Calu3 (cell line): ENCODE measurements at places on chromosomes 3 and 15. TPM values are rescaled to one million over a fixed set of nuclear protein-coding genes. Genes with fewer than 3 reads are reported as not detected.

SLC25A36 gene
- 107 and 114 TPM in 2 replicates for total RNA-seq

ALG1L2 gene
- 1.6 and 2.0 TPM in 2 replicates for total RNA-seq

HACD3 gene
- total RNA-seq: 125 and 135 TPM in 2 replicates

PGBD4 gene
- total RNA-seq: 1.3 TPM in 2 replicates

PYGO1 gene
- total RNA-seq: 2.5 and 2.8 TPM in 2 replicates

ECT2 gene
- 170 and 201 TPM in 2 replicates for total RNA-seq

DNA sequence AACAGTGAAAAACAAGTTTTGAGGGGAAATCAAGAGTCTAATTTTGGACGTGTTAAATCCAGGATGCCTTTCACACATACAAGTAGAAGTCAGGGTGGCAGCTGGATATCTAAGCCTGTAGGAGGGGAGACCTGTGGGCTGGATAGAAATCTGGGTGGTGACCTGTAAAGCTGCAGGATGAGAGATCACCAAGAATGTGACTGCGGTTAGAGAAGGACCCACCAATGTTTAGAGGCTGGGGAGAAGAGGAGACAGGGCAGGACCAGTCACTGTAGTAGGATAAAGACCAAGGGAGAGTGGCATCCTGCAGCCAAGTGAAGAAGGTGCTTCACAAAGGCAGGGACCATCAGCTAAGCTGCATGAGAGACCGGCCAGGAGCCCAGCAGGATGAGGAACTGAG is 36.2 kb downstream of the MRAS start:
- peaks cover 20% of the 10 kb centered on the region for H3K27me3 ChIP-seq
- no peak for DNase-seq
- H3K4me3 ChIP-seq: no peak overlapping the region
- H3K27ac ChIP-seq: no peak overlapping the region
- no peaks in the 10 kb centered on the region for H3K36me3 ChIP-seq

GRCh38 chr3:45736707-45737106 is 47.5 kb downstream of the SACM1L start:
- no peaks in the 10 kb centered on the region for H3K4me1 ChIP-seq
- no peak for DNase-seq
- H3K36me3 ChIP-seq: peaks cover 13% of the 10 kb centered on the region

- DNase-seq: no peak
- peaks cover 17% of the 10 kb centered on the region for H3K4me1 ChIP-seq
- H3K27ac ChIP-seq: no peak overlapping the region
- no peak overlapping the region for H3K4me3 ChIP-seq
- H3K36me3 ChIP-seq: no peaks in the 10 kb centered on the region
- no peaks in the 10 kb centered on the region for H3K27me3 ChIP-seq
These were observed 24.1 kb upstream of the ARHGEF3 start for GRCh38 chr3:56825567-56826438.

GRCh38 chr15:58257776-58258325 is 119.7 kb downstream of the AQP9 start:
- H3K27ac ChIP-seq: no peak overlapping the region
- no peak for DNase-seq
- H3K4me3 ChIP-seq: no peak overlapping the region
- H3K4me1 ChIP-seq: peaks cover 7% of the 10 kb centered on the region
- no peaks in the 10 kb centered on the region for H3K36me3 ChIP-seq
- no peaks in the 10 kb centered on the region for H3K27me3 ChIP-seq

DNA sequence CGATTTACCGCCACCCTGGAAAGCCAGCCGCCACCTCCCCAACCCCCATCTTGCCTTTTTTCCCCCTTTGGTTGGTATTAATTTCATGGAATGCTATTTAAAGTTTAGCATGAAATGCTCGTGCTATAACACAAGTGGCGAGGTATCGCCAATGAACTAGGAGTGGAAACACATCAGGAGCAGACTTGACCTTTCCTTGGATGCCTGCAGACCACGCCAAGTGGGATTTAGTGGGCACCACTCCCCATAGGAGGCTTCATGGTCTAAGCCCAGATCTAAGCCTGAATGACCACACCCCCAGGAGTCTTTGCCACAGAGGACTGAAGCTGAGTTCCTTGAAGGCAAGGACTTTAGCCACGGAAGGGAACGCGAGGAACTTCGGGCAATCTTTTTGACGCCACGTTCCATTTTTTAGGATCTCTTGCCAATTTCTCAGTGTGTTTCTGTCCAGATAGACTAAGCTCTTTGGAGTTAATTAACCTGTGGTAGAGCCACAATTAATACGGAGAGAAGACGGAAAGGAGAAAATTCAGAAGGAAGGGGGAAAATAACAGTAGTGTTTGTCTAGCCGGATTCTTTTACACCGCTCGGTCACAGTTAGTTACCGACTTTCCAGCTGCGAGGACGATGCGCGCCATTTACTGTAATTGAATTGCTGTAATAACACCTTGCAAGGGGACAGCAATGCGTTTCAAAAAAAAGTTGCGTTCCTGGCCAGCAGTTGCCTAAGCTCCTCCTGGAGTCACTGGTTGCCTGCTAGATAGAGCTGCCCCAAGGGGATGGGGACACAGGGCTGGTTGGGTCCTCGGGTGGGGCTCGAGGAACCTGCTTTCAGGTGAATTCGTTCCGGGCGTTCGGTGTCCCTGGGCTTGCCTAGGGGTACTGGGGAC is 37.1 kb downstream of the NR2F2 start:
- peaks cover 3% of the 10 kb centered on the region for H3K4me1 ChIP-seq
- no peak overlapping the region for H3K27ac ChIP-seq
- DNase-seq: no peak
- H3K36me3 ChIP-seq: no peaks in the 10 kb centered on the region
- no peaks in the 10 kb centered on the region for H3K27me3 ChIP-seq
- H3K4me3 ChIP-seq: no peak overlapping the region

GRCh38 chr15:58491499-58492202 is 59.9 kb downstream of the LIPC start:
- no peaks in the 10 kb centered on the region for H3K36me3 ChIP-seq
- peaks cover 1% of the 10 kb centered on the region for H3K4me1 ChIP-seq
- no peak overlapping the region for H3K27ac ChIP-seq
- H3K27me3 ChIP-seq: no peaks in the 10 kb centered on the region

- H3K4me1 ChIP-seq: peaks cover 16% of the 10 kb centered on the region
- no peak overlapping the region for H3K4me3 ChIP-seq
- no peaks in the 10 kb centered on the region for H3K27me3 ChIP-seq
- no peak for DNase-seq
These were observed 45.1 kb downstream of the SCAP start for GRCh38 chr3:47430606-47431005.

GRCh38 chr3:86930831-86931230 is 60.1 kb downstream of the VGLL3 start:
- no peaks in the 10 kb centered on the region for H3K27me3 ChIP-seq
- no peak overlapping the region for H3K27ac ChIP-seq
- H3K4me3 ChIP-seq: no peak overlapping the region
- peaks cover 6% of the 10 kb centered on the region for H3K36me3 ChIP-seq
- H3K4me1 ChIP-seq: peaks cover 14% of the 10 kb centered on the region
- DNase-seq: no peak

GRCh38 chr3:194871143-194871863 is 185.6 kb downstream of the FAM43A start:
- peak; percentile 65 for DNase-seq
- H3K27me3 ChIP-seq: peaks cover 49% of the 10 kb centered on the region
- peak overlapping the region; percentile 1 for H3K4me3 ChIP-seq
- peaks cover 22% of the 10 kb centered on the region for H3K4me1 ChIP-seq
- H3K27ac ChIP-seq: peak overlapping the region; percentile 3
- no peaks in the 10 kb centered on the region for H3K36me3 ChIP-seq

GRCh38 chr15:52439470-52439869 is 89.2 kb downstream of the MYO5A start:
- no peaks in the 10 kb centered on the region for H3K27me3 ChIP-seq
- H3K36me3 ChIP-seq: no peaks in the 10 kb centered on the region
- no peak overlapping the region for H3K4me3 ChIP-seq

- H3K4me1 ChIP-seq: peaks cover 10% of the 10 kb centered on the region
- H3K27ac ChIP-seq: no peak overlapping the region
- H3K27me3 ChIP-seq: no peaks in the 10 kb centered on the region
- no peak for DNase-seq
- peaks cover 14% of the 10 kb centered on the region for H3K36me3 ChIP-seq
These were observed 45.2 kb upstream of the BDH1 start for GRCh38 chr3:197600796-197601565.

DNA sequence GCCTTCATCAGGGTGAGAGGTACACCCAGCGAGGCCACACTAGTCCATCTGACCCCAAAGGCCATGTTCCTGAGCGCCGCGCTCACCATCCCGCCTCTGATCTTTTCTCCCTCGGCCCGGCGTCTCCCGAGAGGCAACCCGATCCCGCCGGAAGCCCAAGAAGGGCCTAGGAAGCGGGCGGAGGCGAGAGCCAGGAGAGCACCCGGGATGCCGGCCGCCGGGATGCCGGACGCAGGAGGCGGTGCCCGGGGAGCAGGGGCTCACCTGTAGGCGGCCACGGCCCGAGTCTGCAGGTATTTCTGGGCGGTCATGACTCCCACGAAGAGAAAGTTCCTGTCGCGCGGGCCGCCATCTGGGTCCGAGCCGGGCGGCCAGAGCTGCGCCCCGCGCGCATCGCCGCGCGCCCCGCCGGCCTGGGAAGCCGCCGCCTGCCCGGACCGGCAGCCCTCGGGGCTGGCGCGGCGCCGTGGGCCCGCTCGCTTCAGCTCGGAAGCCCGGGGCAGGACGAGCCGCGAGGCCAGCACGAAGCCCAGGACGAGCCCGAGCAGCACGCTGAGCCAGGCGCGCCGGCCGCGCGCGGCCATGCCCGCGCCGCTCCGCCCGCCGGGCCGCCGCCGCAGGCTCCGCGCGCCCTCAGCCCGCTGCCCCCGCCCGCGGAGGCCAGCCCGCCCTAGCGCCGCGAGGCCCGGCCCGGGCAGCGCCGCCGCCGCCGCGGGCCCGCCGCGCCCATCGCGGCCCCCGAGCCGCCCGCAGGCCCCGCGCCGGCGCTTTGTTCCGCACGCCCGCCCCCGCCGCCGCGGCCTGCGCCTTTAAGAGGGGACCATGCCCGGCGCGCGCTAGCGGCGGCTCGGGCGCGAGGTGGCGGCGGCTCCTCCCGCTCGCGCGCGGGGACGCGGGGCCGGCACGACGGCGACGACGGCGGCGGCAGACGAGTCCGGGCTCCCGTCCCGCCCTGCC is 697 bp downstream of the CHSY1 start:
- H3K4me1 ChIP-seq: peaks cover 20% of the 10 kb centered on the region
- DNase-seq: peak; percentile 58
- peak overlapping the region; percentile 83 for H3K4me3 ChIP-seq
- H3K36me3 ChIP-seq: peaks cover 34% of the 10 kb centered on the region

GRCh38 chr3:60622349-60622748 is 628.9 kb downstream of the FHIT start:
- H3K27me3 ChIP-seq: no peaks in the 10 kb centered on the region
- H3K4me3 ChIP-seq: no peak overlapping the region
- no peaks in the 10 kb centered on the region for H3K36me3 ChIP-seq
- H3K27ac ChIP-seq: no peak overlapping the region

- H3K4me3 ChIP-seq: no peak overlapping the region
- H3K36me3 ChIP-seq: no peaks in the 10 kb centered on the region
- H3K27me3 ChIP-seq: no peaks in the 10 kb centered on the region
These were observed 309.5 kb downstream of the THSD4 start for GRCh38 chr15:71424765-71425164.

- H3K4me1 ChIP-seq: no peaks in the 10 kb centered on the region
- H3K27me3 ChIP-seq: no peaks in the 10 kb centered on the region
These were observed 51.1 kb downstream of the PTPRG start for GRCh38 chr3:61612211-61613194.

GRCh38 chr15:29220852-29221251 is 48.8 kb downstream of the NSMCE3 start:
- no peak for DNase-seq
- no peak overlapping the region for H3K4me3 ChIP-seq
- H3K27ac ChIP-seq: no peak overlapping the region
- H3K36me3 ChIP-seq: no peaks in the 10 kb centered on the region

- no peaks in the 10 kb centered on the region for H3K27me3 ChIP-seq
- peaks cover 39% of the 10 kb centered on the region for H3K4me1 ChIP-seq
- peak overlapping the region; percentile 88 for H3K27ac ChIP-seq
- no peak for DNase-seq
- no peak overlapping the region for H3K4me3 ChIP-seq
These were observed 94.9 kb upstream of the CHD2 start for GRCh38 chr15:92805080-92805690.

GRCh38 chr3:76040946-76041345 is 255.6 kb upstream of the ZNF717 start:
- DNase-seq: no peak
- no peaks in the 10 kb centered on the region for H3K36me3 ChIP-seq
- H3K27ac ChIP-seq: no peak overlapping the region
- H3K4me1 ChIP-seq: no peaks in the 10 kb centered on the region
- H3K4me3 ChIP-seq: no peak overlapping the region
- H3K27me3 ChIP-seq: no peaks in the 10 kb centered on the region

- DNase-seq: no peak
- H3K4me3 ChIP-seq: no peak overlapping the region
These were observed 4.4 kb upstream of the ENTPD3 start for GRCh38 chr3:40382617-40382979.

GRCh38 chr3:15638193-15638890 is 36.8 kb downstream of the BTD start:
- DNase-seq: no peak

DNA sequence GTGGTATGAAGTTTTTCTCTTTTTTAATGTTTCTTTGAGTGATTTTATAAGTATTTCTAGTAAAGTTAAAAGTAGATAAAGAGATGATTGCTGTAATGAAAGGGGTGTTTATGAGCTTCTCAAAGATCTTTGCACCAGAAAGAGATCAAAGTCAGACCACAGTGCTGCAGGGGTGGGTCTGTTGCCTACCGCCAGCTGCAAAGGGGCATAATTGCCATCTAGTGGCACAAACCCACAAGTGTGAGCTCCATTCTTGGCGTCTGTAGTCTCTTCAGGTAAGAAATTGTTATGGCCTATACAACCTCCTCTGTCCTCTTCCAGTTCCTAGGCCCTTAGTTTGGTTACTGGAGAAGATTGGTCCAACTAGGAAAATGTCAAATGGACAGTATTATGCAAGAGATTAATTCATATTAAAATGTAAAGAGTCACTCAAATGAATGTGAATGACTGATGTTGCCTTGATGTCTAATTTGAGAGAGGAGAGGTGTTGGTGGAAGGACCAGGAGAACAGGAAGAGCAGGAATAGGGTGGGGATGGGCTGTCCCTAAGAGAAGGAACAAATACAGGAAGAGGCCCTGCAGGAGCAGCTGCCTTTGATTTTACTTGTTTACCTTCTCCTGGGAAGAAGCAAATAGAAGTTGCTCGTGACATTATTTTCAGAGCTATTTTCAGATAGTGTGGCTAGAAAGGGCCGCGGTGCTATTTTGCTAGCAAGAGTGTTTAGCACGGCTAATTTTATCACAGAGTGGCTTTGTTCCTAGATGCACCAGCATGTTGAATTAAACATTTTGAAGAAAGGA is 53.0 kb upstream of the GSK3B start:
- peaks cover 6% of the 10 kb centered on the region for H3K36me3 ChIP-seq
- H3K27me3 ChIP-seq: no peaks in the 10 kb centered on the region
- H3K27ac ChIP-seq: peak overlapping the region; percentile 70
- peak; percentile 57 for DNase-seq
- H3K4me3 ChIP-seq: no peak overlapping the region
